ENCODE measurements at places on chromosomes 2 and 18.

DNA sequence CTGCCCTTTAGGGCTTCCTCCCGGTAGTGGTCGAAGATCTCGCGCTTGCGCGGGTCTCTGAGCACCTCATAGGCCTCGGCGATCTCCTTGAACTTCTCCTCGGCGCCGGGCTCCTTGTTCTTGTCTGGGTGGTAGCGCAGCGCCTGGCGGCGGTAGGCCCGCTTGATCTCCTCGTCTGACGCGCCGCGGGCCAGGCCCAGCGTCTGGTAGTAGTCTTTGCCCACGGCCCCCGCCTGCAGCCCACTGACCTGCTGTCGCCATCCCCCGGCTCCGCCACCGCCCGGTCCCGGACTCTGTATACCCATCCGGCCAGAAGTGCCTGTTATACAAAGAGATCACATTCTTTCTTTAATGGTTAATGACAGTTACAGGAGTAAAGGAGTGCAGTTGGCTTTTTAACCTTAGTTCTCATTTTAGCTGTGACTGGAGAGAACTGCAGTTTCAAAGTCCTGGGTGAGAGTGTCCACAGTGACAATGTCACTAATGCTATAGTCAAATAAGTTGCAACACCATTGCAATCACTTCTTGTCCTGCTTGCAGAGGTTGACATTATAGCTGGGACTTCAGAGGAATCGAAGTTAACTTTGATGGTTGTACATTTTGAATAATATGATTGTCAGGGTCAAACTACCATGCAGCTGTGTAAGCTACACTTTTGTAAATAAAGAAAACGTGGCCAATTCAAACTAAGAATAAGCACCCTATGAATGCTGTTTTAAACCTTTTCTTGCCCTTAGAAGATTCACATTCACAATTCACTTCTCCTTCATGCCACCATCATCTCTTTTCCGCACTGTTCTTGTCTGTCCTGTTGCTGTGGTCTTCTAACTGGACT is 35.3 kb upstream of the CAVIN2 start:
- no peak for DNase-seq

- no peak for DNase-seq
Measured at GRCh38 chr18:59052965-59053820, 86.5 kb upstream of the SEC11C start.

- no peak for DNase-seq
Measured at GRCh38 chr2:127887776-127888130, 2.0 kb upstream of the AMMECR1L start.

DNA sequence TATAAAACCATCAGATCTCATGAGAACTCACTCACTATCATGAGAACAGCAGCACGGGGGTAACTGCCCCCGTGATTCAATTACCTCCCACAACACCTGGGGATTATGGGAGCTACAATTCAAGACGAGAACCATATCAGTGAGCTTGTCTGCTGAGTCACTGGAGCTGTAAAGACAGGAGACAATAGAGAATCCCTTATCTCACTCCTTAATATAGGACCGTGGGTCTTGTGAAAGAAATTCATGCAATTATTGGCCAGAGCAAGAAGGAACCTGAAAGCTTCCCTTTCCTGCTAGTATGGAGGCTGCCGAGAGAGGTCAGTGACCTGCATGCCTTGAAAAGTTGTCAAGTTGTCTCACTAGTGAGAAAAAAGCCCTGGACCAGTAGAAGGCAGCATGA is 9.5 kb upstream of the TNFAIP6 start:
- no peak for DNase-seq

- no peak for DNase-seq
Measured at GRCh38 chr2:30757749-30758148, 49.5 kb downstream of the CAPN13 start.

DNA sequence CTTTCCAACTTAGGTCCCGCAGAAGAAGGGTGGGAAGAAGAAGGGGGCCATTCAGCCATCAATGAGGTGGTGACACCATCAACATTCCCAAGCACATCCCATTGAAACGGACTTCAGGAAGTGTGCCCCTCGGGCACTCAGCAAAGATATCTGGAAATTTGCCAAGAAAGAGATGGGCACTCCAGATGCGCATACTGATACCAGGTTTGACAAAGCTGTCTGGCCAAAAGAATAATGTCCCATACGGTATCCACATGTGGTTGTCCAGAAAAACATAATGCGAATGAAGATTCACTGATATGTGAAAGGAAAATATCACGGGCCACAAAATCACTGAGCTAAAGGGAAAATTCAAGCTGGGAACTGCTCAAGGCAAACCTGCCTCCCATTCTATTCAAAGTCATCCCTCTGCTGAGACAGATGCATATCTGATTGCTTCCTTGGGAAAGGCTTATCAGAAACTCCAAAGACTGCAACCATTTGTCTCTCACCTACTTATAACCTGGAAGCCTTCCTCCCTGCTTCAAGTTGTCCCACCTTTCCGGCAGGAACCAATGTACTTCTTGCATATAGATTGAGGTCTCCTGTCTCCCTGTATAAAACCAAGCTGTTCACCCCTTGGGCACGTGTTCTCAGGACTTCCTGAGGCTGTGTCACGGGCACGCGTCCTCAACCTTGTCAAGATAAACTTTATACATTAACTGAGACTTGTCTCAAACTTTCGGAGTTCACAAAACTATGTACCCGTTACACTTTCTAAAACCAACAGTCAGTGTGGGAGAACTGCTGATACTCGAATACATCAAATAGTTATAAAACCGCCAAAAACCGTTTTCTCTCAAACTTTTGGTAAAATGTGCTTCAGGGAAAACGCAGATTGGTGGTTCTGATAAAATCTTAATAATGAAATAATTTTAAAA is 1.3 kb upstream of the PDK1 start:
- DNase-seq, result peak; percentile 25

- DNase-seq, result peak; percentile 47
Measured at GRCh38 chr18:3264362-3264761, 2.4 kb downstream of the MYL12B start.

GRCh38 chr18:44700652-44701051 is 20.0 kb downstream of the SETBP1 start:
- DNase-seq, result peak; percentile 24

GRCh38 chr18:68608851-68609490 is 105.9 kb downstream of the TMX3 start:
- no peak for DNase-seq

- no peak for DNase-seq
Measured at GRCh38 chr2:10269711-10270610, 32.7 kb upstream of the HPCAL1 start.

- no peak for DNase-seq
Measured at GRCh38 chr2:119423108-119423444, 8.6 kb upstream of the TMEM37 start.

- peak; percentile 51 for DNase-seq
Measured at GRCh38 chr2:197838036-197838435, 33.6 kb downstream of the PLCL1 start.

GRCh38 chr2:165686800-165687199 is 107.2 kb downstream of the GALNT3 start:
- DNase-seq, result no peak

- DNase-seq, result no peak
Measured at GRCh38 chr2:175036582-175037018, 31.4 kb upstream of the CHN1 start.

GRCh38 chr18:70075906-70076305 is 128.2 kb upstream of the CD226 start:
- DNase-seq, result no peak

GRCh38 chr18:48572402-48573126 is 33.7 kb downstream of the CTIF start:
- no peak for DNase-seq

DNA sequence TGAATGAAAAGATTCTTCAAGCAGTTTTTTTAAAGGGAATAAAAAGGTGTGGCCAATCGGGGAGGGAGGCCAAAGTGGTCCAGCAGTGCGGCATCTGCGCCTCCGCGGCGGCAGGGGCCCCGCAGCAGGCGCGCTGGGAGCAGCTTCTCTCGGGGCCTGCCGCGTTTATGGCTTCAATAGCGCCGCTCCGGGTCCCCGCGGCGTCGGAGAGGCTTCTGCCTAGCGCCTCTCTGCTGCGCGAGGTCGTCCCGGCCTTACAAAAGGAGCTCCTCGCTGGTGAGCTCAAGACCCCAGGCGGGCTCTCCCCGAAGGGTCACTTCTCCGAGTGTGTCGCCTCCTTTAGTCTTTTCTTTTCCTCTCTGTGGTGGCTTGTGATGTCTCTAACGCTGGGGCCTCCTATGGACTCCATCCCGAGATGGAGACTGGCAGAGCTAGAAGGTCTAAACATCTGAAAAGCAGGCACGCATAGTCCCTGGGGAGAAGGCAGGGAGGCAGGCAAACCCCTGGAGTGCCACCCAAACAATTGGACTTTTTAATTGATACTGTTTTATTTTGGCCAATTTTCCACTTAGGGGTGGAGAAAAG is 67.1 kb downstream of the SUMO1 start:
- DNase-seq, result peak; percentile 32

- peak; percentile 69 for DNase-seq
Measured at GRCh38 chr2:86825693-86826381, 35.1 kb upstream of the CD8A start.

- no peak for DNase-seq
Measured at GRCh38 chr2:74745766-74746165, 88.2 kb upstream of the HK2 start.

DNA sequence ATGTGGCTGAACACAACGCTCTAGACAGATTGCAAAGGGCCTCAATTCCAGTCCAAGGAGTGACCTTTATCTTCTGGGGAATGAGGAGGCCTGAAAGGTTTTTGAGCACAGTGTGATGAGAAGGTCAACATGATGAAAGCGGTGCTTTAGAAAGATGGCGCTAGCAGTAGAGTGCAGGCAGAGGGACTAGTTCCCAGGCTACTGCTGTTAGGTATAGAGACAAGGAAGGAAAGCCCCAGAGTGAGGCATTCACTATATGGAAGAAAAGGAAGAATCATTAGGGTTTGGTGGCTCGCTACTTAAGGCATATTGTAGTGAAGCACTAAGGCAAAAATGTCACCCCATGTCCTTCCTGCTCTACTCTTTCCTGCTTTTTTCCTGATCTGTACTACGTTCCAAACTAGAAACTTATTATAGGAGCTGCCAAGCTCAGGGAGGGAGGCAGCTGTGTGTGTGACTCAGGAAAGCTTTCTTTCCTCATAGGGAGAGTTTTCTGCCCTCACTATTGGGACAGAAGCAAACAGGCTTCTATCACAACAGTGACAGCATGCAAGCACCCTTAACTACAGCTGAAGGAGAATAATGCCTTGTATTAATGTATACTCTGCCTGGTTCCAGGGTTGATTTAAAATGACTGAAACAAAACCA is 160.8 kb upstream of the CAVIN2 start:
- no peak for DNase-seq

All from activated CD4-positive, alpha-beta T cell treated with anti-CD3 and anti-CD28 coated beads for 36 hours (primary cell).